ENCODE measurements at places on chromosomes 7 and 10. TPM values are rescaled to one million over a fixed set of nuclear protein-coding genes. Genes with fewer than 3 reads are reported as not detected.

- DNase-seq, result no peak
Observed at GRCh38 chr7:96669812-96670211, 39.8 kb downstream of the SEM1 start.

- no peak for DNase-seq
Observed at GRCh38 chr10:98285416-98285815, 17.4 kb upstream of the LOXL4 start.

- no peak for DNase-seq
Observed at GRCh38 chr7:146115851-146116520, 615 bp upstream of the CNTNAP2 start.

GRCh38 chr7:95316588-95316987, 7.7 kb downstream of the PON1 start:
- DNase-seq, result no peak

GRCh38 chr7:140512317-140513000, 33.2 kb upstream of the MKRN1 start:
- DNase-seq, result no peak

The DNAH11 gene
- total RNA-seq, result not detected

DNA sequence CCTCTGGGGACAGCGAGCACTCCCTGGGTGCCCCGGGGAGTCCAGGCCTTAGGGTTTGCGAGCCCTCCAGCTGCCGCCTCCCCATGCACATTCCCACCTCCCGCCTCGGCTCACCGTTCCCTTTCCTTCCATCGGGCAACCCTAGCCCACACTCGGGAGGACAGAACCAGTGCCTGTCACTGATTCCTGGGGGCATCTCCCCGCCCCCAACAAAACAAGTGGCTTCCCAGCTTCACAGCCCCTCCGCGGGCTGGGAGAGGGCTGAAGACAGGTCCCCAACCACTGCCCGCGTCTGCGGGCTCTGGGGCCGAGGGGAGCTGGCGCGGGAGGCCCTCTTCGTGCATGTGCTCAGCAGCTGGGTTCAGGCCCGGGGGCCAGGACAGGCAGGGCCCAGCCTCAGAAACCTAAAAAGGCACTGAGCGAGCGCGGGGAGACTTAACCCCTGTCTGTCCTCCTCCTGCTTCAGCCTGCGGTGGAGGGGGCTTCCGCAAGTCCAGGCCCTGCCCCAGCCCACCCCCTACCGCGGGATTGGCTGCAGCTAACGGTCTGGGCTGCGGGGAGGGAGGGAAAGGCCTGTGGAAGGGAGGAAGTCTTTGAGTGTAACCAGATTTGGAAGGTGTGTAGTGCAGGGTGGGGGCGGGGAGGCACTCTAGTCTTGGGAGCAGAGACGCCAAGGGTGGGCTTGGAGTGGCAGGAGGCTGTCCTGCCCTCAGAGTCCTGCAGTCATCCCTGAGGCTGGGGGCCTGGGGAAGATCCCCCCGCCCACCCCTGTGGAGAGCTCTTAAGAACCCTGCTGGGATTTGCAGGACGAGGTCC, 1.2 kb downstream of the FLNC start:
- no peak for DNase-seq

DNA sequence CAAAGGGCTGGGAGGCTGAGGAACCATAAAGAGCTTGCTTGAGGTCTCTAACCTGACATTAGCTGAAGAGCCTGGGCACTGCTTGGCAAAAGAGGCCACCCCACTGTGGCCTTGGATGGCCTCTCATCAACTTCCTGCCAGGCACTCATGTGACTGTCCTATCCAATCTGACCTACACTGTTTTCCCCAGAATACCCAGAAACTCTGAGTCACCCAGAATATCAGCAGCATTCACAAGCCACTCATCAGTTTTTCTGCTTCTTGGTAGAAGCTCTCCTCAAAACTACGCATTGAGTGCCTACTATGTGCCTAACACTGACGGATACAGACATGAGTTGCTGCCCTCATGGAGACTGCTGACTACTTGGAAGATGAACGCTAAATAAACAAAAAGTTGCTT, 4.1 kb upstream of the NT5C2 start:
- peak; percentile 31 for DNase-seq

GRCh38 chr7:150370612-150371071, 2.0 kb downstream of the REPIN1 start:
- DNase-seq, result no peak

The NPY4R gene
- total RNA-seq, result not detected

DNA sequence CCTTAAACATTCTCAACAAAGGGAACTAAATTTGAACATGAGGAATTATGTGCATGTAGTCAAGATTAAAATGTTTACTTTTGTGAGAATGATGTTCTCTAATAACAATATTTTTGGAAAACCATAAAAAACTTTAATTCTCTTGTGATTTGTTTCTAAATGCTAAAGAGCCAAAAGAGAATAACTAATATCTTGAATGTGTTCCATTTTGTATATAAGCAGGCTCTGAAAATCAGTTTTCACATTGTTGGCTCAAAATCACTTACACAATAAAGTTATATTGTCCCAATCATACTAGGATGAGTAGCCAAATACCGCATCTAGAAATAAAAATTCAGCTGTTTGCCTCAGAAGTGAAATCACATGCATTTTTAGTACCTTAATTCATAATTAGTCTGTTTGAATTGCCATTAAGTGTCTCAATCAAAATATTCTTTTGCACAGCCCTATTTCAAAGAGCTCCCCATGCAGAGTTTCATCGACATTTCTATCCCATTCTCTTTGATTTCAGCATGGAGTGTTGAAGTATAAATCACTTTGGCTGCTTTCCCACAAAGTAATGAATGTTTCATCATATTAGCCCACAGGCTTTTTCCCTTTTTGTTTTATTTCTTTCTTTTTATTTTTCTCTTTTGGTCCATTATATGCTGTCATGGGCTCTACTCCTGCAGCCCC, 420.3 kb upstream of the POM121L12 start:
- DNase-seq, result no peak

- DNase-seq, result no peak
Observed at GRCh38 chr7:36923943-36924436, 199.7 kb upstream of the AOAH start.

- no peak for DNase-seq
Observed at GRCh38 chr7:25965405-25966123, 186.4 kb upstream of the NFE2L3 start.

The LOXL4 gene
- not detected for total RNA-seq

- DNase-seq, result no peak
Observed at GRCh38 chr10:49400365-49400764, 4.5 kb upstream of the DRGX start.

GRCh38 chr10:107415446-107415845, 250.9 kb upstream of the SORCS1 start:
- DNase-seq, result no peak

DNA sequence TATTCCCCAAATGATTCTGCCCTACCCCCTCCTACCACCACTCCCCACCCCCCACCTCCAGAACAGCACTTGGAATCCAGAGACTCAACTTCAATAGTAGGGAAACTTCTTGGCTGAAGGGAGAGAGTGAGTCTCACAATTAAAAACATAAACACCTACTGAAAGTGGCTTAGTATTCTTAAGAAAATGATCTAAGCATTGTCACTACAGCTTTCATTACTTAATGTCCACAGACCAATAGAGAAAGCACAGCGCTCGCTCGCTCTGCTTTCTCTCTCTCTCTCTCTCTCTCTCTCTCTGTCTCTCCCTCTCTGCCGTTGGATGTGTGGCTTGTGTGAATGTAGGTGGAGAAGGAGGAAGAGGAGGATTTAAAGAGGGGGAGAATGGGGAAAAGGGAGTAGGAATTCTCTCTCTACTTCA, 1.5 kb upstream of the SEMA3A start:
- no peak for DNase-seq

The RNLS gene
- total RNA-seq, result not detected

DNA sequence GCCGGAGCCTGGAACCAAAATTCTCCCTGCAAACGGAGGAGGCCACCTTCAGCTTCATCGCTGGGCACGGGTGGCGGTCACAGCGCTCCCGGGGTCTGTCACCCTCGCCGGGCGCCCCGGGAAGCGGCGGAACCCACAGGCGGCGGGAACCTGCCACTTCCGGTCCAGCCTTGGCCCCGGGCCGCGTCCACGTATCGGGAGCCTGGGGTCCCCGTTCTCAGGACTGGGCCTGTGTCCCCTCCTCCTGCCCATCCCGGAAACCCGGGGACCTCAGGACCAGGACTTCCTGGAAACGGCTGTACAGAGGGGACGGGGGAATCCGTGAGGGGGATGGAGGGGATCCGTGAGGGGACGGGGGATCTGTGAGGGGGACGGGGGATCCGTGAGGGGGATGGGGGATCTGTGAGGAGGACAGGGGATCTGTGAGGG, 25.4 kb downstream of the PDGFA start:
- DNase-seq, result no peak

GRCh38 chr7:39683216-39683845, 60.0 kb downstream of the RALA start:
- DNase-seq, result no peak

- DNase-seq, result no peak
Observed at GRCh38 chr7:15719311-15719710, 32.8 kb upstream of the MEOX2 start.

The TES gene
- total RNA-seq, result not detected

The CCDC3 gene
- total RNA-seq, result 2.9 TPM

- peak; percentile 68 for DNase-seq
Observed at GRCh38 chr10:103967448-103968071, 620 bp downstream of the SLK start.

DNA sequence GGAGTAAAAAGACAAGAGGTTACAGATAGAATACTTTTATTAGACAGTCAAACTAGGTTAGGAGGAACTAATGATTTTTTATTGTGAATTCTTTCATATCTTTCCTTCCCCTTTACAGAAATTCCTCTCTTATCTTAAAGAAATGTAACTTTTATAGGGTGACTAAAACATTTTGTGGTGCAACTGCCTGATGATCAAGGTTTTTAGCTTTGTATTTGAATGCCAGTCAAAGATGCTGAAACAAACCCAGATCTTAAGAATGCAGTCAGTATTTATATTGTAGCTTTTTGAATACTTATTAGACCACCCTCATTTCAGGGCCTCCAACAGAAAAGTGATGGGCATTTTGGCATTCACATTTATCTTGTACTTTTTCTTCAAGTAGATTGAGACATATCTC, 27.4 kb downstream of the TAX1BP1 start:
- no peak for DNase-seq

DNA sequence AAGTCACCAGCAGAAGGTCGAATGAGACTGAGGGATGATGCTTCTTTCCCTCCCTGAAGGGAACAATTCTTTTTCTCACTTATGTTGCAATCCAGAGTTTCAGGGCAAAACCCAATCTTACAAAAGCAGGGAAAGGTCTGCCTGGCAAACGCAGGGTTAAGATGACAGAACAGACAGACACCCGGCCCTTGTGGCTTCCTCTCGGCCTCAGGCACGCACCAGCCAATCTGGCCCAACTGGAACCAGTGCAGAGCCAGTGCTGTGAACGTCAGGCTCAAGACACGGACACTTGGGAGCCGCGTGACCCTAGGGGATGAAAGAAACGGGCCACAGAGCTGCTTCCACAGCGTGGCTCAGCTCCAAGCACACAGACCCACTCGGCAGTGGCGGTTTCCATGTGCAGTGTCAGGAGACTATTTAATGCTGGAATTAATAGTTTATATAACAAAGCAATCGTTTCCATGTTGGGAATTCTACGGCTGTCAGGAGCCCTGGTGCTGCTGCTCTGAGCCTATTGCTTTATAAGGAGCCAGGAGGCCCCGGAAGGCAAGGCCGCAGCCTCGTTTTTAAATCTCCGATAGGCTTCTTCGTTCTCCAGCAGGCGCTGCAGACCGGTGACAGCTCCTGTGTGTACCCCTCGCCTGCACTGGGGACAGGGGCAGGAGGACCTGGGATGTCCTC, 198.4 kb downstream of the DIP2C start:
- DNase-seq, result no peak

The OR9A2 gene
- total RNA-seq, result not detected

GRCh38 chr10:48670978-48671913, 13.4 kb upstream of the WDFY4 start:
- DNase-seq, result peak; percentile 97

DNA sequence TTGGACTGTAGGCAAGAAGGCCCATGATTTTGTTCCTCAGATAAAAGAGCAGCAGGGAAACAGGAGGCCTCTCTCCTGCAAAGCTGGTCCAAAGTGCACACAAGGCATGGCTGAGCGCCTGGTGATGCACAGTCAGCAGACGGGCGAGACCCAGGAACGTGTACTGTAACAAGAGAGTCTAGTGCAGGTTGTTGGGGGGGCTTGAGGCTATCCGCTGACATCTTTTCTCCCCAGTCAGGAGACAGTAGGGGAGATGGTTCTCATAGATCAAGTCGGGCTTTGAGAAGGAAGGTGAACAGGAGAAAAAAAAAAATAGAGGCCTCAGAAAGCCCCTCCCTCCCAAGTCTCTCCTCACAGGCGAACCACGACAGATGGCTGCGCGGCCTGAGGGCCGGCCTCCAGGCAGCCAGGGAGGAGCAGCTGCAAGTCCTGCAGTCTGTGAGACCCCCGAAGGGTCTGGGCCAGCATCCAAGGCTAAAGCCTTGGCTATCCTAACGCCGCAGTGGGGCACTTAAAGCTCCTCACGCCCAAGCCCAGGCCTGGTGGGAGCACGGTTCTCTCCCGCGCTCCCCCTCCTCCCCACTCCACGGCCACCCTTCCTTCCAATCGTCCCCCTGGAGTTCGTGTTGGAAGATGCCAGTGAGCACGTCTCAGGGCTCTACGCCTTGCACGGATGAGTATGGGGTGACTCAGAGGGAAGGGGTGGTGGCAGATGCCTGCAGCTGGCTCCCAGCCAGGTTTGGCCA, 68.3 kb downstream of the PRKAG2 start:
- DNase-seq, result no peak

DNA sequence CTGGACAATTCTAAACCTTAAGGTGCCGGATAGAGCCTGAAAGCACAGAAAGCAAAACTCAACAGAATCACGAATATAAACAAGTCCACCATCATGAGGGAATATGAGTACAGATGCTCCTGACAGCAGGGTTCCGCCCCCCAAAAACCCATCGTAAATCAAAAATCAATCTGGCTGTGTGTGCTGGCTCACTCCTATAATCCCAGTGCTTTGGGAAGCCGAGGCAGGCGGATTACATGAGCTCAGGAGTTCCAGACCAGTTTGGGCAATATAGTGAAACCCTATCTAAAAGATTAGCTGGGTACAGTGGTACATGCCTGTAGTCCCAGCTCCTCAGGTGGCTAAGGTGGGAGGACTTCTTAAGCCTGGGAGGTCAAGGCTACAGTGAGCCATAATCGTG, 12.2 kb downstream of the BUD31 start:
- no peak for DNase-seq

- DNase-seq, result no peak
Observed at GRCh38 chr7:155710530-155710929, 66.1 kb downstream of the RBM33 start.

The GIMAP1 gene
- 0.07 TPM for total RNA-seq

GRCh38 chr10:7544203-7544602, 122.6 kb downstream of the ITIH5 start:
- DNase-seq, result no peak

GRCh38 chr7:151727579-151728285, 149.2 kb downstream of the PRKAG2 start:
- DNase-seq, result peak; percentile 97

Measured in Karpas-422 (cell line).